Stimulated activated CD4-positive, alpha-beta T cell treated with anti-CD3 and anti-CD28 coated beads, Interleukin-4, amount 100 ng/mL, for 48 hours (primary cell): ENCODE measurements at places on chromosomes 7 and 10.

DNA sequence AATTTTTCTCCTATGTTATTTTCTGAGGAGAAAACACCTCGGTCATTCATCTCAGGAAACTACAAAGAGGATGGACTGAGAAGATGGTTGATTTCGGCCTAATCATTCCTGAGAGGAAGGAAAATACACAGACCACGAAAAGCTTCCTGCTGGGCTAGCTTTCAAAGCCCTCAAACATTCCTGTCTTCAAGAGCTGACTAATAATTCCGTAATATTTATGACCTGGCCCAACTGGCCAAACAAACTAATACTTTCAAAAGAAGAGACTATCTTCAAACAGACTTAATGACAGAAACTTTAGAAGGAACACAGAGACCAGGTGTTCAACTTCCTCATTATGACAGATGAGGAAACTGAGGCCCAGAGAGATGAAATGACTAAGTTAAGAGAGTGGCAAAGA is 215.1 kb upstream of the FRMD4A start:
- no peak for DNase-seq

- DNase-seq: no peak
Observed at GRCh38 chr10:49518982-49519578, 19.8 kb downstream of the ERCC6 start.

DNA sequence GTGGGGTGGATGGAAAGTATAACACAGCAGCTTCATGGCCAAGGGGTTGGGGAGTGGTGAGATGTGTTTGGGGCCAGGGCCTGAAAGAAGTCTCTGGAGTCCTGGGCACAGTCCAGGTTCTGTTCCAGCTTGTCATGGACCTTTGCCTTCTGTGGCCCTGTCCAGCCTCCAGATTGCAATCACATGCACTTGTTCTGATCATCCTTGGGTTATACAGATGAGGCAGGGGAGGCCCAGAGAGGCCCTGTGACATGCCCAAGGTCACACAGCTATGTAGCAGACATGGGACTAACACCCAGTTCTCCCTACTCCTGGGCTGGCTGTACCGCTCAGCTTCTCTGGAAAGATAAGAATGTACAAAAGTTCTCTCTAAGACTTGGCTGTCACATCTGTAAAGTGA is 11.7 kb downstream of the VWA2 start:
- no peak for DNase-seq

- DNase-seq: no peak
Observed at GRCh38 chr7:20350996-20351692, 20.4 kb downstream of the ITGB8 start.

GRCh38 chr7:115475761-115476385 is 554.0 kb downstream of the MDFIC start:
- no peak for DNase-seq

- no peak for DNase-seq
Observed at GRCh38 chr10:132293813-132294520, 13.8 kb downstream of the STK32C start.

DNA sequence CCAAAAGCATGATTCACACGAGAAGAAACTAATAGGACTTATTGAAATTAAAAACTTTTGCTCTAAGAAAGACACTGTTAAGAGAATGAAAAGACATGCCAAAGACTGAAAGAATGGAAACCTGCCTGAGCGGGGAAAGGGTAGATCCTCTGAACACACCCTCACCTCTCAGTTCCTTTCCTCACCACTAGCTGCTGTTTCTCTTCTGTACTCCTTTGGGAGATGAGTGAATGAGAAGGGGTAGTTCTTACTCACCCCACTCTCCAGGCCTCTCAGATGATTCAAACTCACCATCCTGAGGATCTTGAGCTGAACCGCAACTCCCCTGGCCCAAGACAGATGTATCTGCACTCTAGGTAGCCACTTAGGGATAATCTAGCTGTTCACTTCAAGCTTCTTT is 41.9 kb downstream of the IQUB start:
- DNase-seq: no peak

- no peak for DNase-seq
Observed at GRCh38 chr10:73872190-73872710, 2.1 kb downstream of the CAMK2G start.

- DNase-seq: no peak
Observed at GRCh38 chr10:77563638-77564270, 73.9 kb downstream of the KCNMA1 start.

- no peak for DNase-seq
Observed at GRCh38 chr10:22821501-22821900, 106.4 kb upstream of the ARMC3 start.

- no peak for DNase-seq
Observed at GRCh38 chr7:1541431-1542162, 11.1 kb downstream of the MAFK start.

- DNase-seq: no peak
Observed at GRCh38 chr10:123554656-123555055, 111.5 kb upstream of the GPR26 start.

DNA sequence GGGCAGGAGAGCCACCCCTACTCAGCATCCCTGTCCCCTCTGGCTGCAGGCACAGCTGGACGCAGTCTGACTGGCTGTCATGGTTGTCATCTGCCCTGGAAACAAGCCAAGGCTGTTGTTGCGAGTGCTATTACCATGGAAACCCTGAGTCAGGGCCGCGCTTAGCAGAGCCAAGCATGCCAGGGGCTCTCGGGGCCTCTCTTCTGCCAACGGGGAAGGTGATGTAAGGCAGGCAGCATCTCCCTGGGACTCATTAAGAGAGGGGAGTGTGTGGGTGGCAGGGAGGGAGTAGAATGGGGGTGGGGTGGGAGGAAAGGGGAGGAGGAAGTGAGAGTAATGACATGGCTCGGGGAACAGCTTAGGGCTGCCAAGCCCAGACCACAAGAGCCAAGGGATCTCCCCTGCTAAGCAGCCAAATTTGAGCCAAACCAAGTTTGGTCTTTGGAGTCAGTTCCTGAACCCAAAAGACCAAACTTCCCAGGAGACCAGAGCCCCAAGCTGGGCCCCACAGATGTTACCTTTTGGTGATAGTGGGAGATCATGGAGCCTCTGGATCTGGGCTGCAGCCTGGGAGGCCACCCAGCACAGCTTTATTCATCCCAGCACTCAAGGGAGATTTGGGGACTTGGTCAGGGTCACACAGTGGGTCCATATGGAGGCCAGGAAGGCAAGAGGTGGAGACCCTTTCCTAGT is 67.6 kb downstream of the TMEM130 start:
- DNase-seq: peak; percentile 8

- DNase-seq: no peak
Observed at GRCh38 chr7:29270594-29271318, 76.2 kb downstream of the CHN2 start.

GRCh38 chr10:113052076-113052830 is 102.2 kb downstream of the TCF7L2 start:
- DNase-seq: no peak

- DNase-seq: no peak
Observed at GRCh38 chr10:63337455-63338251, 128.1 kb downstream of the JMJD1C start.

GRCh38 chr7:1737523-1737922 is 67.4 kb downstream of the ELFN1 start:
- no peak for DNase-seq

DNA sequence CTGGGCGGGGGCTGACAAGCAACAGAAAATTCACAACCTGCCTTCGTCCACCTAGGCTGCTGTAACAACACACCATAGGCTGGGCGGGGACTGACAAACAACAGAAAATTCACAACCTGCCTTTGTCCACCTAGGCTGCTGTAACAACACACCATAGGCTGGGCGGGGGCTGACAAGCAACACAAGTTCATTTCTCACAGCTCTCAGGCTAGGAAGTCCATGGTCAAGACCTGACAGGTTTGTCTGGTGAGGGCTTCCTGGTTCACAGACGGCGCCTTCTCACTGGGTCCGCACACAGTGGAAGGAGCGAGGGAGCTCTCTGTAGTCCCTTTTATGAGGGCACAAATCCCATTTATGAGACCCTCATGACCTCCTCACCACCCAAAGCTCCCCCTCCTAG is 52.2 kb downstream of the DIP2C start:
- DNase-seq: no peak
